Naive thymus-derived CD4-positive, alpha-beta T cell (primary cell): ENCODE measurements at places on chromosomes 16 and 17. TPM values are rescaled to one million over a fixed set of nuclear protein-coding genes. Genes with fewer than 3 reads are reported as not detected.

GRCh38 chr17:74987909-74988711, 678 bp downstream of the CDR2L start:
- DNase-seq, result peak; percentile 56

GRCh38 chr17:74244548-74244947, 29.5 kb upstream of the DNAI2 start:
- no peak for DNase-seq

DNA sequence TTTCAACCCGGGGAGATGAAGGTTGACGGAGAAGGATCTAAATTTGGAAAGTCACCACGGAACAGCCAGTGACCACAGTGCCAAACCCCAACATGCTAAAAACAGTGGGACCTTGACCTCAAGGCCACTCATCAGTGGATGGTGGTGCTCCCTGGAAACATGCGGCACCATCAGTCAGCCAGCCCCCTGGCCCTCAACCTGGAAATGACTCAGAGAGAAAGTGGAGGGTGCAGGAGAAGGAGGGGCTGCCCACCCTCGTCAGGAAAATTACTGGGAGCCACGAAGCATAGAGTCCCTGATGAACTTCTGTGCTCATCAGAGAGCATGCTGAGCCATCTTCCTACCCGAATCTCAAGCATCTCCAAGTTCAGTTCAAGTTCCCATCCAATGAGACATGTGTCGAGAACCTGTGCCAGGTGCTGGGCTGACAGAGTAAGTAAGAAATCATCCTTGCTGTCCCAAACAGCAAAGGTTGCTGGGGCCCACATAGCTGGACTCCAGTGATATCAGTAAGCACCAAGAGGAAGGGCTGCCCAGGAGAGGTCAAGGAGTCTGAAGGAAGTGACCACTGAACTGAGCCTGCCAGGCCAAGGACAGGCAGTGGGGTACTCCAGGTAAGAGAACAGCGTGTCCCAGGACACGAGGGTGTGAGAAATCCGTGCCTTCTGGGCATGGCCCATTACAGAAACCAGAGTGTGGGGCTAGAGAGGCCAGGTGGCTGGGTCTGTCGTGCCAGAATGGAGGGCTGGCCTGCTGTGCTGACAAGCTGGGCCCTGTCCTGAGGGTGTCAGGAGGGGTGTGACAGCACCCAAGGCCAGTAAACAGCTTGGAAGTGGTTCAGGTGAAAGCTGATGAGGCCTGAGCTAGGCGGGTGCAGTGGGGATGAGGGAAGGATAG, 5.2 kb downstream of the PECAM1 start:
- DNase-seq, result no peak

DNA sequence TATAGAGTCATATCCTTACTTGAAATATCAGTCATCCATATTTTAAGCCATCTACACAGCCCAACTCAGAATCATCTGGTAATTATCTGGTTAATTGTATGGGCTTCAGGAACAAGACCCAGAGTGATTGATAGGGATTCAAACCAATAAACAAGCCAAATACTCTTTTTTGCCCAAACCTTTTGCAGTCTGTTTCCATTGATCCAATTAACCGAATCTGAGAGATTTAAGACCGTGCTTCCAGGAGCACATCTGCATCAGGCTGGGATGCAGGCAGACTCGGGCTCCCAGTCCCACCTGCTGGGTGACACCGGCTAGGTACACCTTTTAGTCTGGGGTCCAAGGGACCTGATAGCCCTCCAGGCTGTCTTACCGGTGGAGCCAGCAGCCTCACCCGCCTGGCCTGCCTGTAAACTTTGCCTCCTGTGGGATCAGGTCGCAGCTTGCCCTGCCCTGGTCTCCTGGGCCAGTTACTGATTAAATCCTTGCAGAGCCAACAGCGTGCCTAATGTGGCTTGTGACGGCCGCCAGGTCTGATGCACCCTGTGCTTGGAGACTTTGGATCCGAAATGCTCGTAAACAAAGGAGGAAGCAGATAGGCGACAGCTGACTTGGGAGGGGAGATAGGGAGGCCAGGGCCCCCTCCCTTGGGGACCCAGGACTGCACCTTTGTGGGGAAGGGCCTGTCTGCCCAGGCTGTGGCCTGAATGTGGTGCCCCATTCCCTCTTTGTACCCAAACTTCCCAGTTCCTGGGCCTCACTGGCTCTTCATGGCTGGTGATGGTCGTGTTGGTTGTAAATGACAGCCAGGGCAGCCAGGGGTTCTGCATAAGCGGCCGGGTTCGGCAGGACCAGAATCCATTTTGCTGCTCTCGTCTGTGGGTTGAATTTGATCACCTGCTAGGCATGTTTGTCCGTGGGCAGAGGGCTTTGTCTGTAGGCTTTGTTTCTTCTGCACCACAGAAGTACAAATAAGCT, 3.8 kb downstream of the CMIP start:
- DNase-seq, result no peak

DNA sequence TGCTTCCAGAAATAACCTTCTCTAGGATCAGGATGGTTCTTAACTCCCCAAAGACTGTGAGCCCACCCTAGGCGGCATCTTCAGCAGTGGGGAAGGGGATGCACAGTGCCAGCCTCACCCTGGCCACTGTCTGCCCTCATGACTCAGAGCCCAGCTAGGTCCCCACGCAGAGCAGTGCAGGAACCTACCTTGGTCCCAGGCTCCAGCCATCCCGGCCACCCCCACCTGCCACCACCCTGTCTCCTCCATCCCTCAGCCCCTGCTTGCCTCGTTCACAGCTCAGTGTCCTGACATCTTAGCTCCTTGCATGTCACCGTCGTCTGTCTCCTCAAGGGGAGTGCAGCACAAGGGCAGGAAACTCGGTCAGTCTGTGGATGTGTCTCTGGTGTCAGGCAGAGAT, 16.1 kb upstream of the KRTAP17-1 start:
- no peak for DNase-seq

Gene CDH5
- not detected for total RNA-seq

DNA sequence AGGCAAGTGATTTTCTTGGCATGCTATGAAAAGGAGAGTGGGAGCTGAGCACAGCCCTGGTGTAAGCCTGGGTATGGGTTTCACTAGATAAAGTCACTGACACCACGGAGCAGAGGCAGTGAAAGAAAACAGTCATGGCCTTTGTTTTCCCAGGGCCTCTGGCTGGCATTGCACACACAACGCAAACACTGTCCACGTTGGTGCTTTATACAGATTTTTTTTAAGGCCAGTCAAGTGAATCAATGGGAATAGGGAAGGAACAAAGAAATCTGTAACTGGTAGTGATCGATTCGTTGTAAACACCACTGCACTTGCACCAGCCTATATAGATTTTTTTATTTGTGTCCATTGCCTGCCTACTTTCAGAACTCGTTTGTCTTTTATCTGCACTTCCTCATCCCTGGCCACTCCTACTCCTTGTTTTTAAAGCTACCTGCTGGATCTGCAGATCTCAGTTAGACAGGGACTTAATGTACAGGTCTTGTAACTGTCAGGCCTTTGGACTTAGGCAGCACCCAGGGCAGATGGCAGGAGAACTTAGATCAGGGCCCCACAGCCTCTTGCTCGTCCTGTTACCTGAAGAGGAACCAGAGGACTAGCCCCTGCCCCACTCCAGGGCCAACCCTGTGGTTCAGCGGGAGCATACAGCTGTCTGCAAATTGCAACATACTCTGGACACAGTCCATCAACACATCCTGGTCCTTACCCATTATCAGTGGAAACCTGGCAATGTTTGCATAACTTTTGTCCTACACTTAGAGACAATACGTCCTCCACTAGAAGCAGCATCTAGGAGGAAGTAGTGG, 10.6 kb upstream of the TMIGD1 start:
- no peak for DNase-seq

GRCh38 chr17:12664894-12665262, 812 bp upstream of the MYOCD start:
- no peak for DNase-seq
